NCI-H526 treated with DMSO at 0.1 percent for 48 hours (cell line): ENCODE measurements at places on chromosomes 12 and 14.

- DNase-seq = peak; percentile 41
Measured at GRCh38 chr12:118061873-118062843, 1.2 kb upstream of the WSB2 start.

- DNase-seq = no peak
Measured at GRCh38 chr12:67482751-67483661, 165.5 kb upstream of the DYRK2 start.

- DNase-seq = no peak
Measured at GRCh38 chr12:131444220-131445164, 266.4 kb upstream of the SFSWAP start.

- no peak for DNase-seq
Measured at GRCh38 chr12:83086023-83086422, 399.3 kb downstream of the TMTC2 start.

GRCh38 chr12:29562110-29562804, 64.8 kb upstream of the OVCH1 start:
- no peak for DNase-seq

DNA sequence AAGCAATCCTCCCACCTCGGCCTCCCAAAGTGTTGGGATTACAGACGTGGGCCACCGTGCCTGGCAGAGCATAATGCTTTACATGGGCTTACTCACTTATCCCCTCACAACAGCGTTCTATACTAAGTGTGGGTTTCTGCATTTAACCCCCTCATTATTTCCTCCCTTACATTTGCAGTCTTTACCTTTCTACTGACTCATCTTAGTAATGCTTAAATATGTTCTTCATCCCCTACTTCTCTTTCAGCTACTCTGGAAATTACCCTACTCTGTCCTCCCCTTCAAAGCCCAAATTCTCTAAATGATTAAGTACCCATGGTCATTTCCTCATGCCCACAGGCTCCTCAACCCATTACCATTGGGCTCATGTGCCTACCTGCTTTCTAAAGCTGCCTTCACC, 40.7 kb downstream of the NKX2-1 start:
- DNase-seq = no peak

DNA sequence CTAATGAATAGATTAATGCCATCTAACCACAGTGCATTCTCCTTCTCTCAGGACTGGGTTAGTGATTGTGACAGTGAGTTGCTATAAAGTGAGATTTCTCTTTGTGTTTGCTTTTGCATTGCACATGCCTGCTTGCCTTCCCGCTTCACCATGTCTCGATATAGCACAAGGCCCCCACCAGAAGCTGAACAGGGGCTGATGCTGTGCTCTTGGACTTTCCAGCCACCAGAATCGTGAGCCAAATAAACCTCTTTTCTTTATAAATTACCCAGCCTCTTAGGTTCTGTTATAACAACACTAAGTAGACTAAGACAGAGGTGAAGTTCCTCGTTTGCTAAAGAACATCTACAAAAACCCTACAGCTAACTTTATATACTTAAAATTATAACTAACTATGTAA, 173.0 kb downstream of the KIF26A start:
- DNase-seq = no peak

DNA sequence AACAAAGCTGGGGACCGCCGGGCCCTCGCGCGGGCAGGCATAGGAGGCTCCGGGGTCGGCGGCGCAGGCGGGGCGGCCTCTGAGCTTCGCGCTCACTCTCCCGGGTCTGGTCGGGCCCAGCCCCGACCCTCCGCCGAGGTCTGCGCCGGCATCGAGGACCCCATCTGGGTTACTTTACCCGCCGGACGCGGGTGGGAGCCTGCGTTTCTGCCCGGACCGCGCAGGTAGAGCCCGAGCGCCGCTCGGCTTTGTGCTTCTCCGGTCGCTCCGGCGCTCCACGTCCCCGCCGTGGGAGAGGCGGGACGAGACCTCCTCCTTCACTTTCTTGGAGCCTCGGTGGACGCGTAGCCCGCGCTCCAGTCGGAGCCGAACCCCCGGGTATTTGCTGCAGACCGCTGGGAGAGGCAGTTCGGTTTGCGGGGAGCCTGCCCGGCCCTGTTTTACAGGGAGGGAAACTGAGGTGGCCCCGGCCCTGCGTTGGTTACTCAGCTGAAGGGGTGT, 63.2 kb downstream of the FBXL14 start:
- DNase-seq = no peak

- no peak for DNase-seq
Measured at GRCh38 chr12:103965255-103965589, 450 bp upstream of the TDG start.

DNA sequence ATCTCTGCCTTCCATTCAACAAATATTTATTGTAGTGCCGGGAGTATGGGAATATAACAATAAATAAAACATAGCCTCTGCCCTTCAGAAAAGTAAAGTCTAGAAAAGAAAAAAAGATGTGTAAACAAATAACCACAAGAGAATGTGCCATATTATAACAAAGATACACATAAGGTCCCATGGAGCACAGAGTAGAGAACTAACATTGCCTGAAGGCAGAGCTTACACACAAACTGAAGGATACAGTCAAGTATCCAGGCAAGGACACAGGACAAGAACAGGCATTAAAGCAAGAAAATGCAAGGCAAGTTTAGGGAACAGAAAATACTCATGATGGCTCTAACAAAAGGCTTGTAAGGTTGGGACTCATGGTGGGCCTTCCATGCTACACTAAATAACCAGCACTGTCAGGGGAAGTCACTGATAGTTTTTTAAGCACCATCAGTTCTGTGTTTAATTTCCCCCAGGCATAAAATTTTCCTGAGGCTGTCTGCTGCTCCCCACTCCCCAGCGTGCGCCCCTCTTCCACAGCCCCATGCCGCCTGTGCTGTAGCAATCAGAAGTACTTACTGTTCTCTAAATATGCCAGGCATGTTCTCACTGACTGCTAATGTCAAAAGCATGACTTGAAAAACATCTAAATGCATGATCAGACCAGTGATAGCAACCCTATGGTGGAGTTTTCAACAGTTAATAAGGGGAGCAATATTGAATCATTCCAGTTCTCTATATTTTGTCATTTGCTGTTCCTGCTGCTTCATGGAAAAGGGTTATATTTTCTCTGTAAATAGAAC, 77.8 kb downstream of the ANKS1B start:
- no peak for DNase-seq

- no peak for DNase-seq
Measured at GRCh38 chr12:42761086-42761485, 171.5 kb upstream of the PRICKLE1 start.

DNA sequence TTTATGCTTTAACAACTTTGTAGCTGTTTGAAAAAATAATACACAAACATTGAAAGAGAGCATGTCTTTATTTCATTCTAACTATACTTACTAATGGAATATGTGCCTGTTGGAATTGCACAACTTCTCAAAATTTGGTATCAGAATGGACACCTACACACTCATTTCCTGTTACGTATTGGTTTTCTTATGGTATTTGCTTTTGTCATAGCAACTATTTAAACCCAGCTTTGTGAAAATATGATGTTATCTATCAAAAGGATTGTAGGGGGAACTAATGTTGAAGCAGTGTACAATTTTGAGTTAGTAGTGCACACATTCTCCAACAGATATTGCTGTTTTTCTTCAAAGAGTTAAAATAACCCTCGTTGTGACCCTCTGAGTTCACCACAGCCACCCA, 52.6 kb downstream of the RBMS2 start:
- no peak for DNase-seq

DNA sequence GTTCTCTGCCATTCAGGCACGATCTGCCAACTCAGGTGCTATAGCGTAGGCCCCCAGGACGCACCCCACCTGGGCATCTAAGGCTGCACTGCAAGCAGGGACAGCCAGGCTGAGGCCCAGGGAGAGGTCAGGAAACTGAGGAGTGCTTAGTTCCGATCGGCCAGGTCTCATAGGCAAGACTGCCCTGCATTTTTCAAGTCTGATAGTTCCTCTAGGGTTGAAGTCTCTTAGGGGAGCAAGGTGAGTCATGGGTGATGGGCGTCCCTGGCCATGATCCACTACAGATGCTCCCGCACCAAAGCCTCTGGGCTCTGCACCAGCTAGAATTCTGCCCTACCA, 13.2 kb downstream of the NOPCHAP1 start:
- no peak for DNase-seq

GRCh38 chr14:101813171-101813759, 51.8 kb downstream of the PPP2R5C start:
- no peak for DNase-seq

DNA sequence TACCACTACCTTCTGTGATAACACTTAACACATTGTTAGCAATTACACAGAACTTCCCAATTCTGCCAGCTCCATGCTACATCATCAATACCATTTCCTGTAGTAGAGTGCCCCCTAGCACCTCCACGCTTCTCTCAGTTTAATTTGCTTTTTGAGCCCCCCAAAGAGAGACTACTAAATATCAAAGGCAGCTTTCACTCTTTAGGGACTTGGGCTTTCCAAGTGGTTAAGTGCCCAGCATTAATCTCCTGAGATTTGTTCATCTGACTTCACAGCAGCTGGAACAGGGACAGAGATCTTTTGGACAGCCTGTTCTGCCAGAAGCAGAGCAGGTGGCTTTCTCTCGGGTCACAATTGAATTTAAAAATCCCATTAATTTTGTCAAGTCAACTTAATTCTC, 954.9 kb downstream of the DIO2 start:
- no peak for DNase-seq

DNA sequence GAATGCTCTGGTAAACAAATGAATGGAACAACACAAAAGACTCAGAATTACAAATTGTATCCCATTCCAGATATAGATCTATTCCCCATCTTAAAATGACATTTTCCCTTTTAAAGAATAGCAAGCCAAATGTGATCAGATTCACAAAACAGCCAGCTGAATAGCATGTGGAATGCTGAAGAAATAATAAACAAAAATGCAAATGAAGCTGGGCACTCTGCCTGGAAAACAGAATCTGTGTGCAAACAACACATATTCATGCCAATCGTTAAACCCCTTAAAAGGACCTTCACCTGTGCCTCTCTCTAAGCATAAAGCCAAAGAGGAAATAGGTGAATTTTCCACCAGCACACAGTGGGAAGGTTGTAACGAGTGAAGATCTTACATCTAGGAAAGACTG, 67.9 kb upstream of the PDZRN4 start:
- no peak for DNase-seq

- DNase-seq = no peak
Measured at GRCh38 chr12:77382096-77382742, 316.9 kb upstream of the E2F7 start.

GRCh38 chr12:122947352-122947792, 18.9 kb downstream of the ABCB9 start:
- DNase-seq = no peak

DNA sequence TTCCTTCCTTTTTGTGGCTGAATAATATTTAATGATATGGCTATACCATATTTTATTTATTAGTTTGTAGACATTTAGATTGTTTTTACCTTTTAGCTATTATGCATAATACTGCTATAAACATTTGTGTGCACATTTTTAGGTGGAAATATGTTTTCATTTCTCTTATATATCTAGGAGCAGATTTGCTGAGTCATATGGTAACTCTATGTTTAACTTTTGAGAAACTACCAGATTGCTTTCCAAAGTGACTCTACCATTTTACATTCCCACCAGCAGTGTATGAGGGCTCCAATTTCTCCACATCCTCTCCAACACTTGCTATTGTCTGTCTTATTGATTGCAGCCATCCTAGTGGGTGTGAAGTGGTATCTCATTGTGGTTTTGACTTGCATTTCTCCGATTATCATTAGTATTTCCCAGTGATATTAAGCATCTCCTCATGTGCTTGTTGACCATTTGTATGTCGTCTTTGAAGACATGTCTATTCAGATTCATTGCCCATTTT, 160.2 kb downstream of the KICS2 start:
- DNase-seq = no peak

GRCh38 chr12:32669584-32669983, 9.5 kb upstream of the DNM1L start:
- DNase-seq = no peak

DNA sequence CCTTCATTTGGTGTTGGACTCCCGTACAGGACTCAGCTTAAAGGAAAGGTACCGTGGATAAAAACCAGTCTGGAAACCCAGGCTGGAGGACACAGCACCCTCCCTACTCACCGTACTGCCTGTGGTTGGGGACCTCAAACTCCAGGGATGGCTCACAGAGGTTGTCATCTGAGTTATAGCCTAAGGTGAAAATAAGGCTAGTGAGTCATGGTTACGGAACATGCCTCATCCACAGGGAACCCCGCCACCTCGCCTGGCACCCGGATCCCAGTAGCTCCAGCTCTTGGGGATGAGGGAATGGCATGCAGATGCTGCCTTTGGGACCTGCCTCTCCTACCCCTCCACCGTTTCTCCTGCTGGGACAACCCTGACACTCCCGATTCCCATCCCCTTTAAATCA, 36.8 kb upstream of the GPR68 start:
- no peak for DNase-seq

- DNase-seq = no peak
Measured at GRCh38 chr12:113422030-113422885, at the start of gene SDSL. SDSL (plus strand) TSS chr12:113422380; CDS start chr12:113427983, 5,603 bp downstream.

GRCh38 chr14:91392623-91393303, 24.9 kb downstream of the CCDC88C start:
- no peak for DNase-seq

DNA sequence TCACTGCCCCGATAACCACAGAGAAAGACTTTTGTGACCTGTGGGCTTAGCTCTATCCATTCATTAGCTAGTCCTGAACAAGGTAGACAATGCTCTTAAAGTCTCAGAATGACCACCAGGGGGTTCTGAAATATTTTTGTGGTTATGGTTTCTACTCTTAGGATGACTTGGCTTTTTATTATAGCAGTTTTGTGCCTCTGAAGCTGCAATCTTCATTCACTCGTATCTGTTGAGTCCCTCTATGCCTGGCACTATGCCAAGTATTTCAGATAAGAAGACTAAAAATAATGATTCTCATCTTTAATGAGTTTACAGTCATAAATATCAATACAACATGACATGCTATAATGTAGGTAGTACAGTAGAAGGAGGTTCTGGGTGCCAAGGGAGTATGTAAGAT, 130.8 kb upstream of the TRHDE start:
- no peak for DNase-seq

DNA sequence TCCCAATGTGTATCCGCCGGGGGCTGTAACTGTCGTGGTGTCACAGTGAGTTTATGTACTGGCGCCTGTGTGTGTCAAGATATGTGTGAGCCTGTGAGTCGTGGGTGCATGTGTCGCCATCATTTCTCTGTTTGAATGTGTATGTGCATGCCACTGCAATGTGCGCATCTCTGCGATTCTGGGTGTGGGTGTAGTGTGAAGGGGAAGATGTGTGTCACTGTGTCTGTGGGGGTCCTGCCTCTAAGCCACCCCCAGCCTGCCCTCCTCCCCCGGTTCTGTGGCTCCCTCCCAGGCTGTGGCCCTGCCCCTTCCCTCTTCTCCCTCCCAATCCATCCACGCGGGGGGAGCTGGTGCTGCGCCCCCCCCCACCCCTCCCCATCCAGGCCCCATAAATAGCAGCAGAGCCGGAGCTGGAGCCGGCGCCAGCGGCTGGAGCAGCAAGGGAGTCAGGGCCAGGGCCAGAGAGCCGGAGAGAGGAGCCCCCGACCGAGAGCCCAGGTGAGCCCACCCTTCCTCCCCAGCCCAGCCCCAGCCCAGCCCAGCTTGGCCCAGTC, at the start of gene CPNE6:
Gene CPNE6, plus strand, starts transcription at position 419 of the 554 bp plus-strand sequence. CDS start 1,375 bp downstream, outside the sequence.
- no peak for DNase-seq

- DNase-seq = peak; percentile 69
Measured at GRCh38 chr14:90381999-90382451, 14.8 kb upstream of the CALM1 start.

GRCh38 chr12:132602572-132603239, 7.7 kb downstream of the LRCOL1 start:
- peak; percentile 27 for DNase-seq

- no peak for DNase-seq
Measured at GRCh38 chr12:132384916-132385774, 55.8 kb upstream of the GALNT9 start.

GRCh38 chr12:47079468-47079980, at the start of the genes AMIGO2 and PCED1B:
AMIGO2 (minus strand) TSS chr12:47079959; CDS start chr12:47079002, 957 bp downstream.
PCED1B (plus strand) TSS chr12:47079621; CDS start chr12:47235064, 155,443 bp downstream.
- peak; percentile 17 for DNase-seq
